ENCODE measurements at places on chromosomes 3 and 15.

- no peak for DNase-seq
These were observed 95.4 kb downstream of the LSM3 start for GRCh38 chr3:14273901-14274611.

DNA sequence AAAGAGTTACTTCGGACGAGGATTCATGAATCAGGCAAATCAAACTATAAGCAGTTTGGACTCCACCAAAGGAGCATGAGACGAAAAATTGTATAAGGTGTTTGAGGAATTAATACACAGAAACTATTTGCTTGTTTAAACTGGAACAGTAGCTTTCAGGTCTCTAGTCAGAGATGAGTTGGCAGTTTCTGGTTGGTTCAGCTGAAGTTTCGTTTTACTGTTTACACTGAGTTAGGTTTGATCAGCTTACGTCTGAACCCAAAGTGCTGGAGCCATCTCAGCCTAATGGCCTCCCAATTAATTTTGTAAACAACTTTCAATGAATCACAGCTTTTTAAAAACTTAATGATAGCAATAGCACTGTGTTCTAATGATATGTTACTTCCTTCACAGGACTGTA is 703.7 kb downstream of the NLGN1 start:
- DNase-seq: no peak

- DNase-seq: no peak
These were observed 84.0 kb upstream of the SKOR1 start for GRCh38 chr15:67741308-67741707.

- DNase-seq: no peak
These were observed 48.4 kb downstream of the DTWD1 start for GRCh38 chr15:49669288-49669687.

DNA sequence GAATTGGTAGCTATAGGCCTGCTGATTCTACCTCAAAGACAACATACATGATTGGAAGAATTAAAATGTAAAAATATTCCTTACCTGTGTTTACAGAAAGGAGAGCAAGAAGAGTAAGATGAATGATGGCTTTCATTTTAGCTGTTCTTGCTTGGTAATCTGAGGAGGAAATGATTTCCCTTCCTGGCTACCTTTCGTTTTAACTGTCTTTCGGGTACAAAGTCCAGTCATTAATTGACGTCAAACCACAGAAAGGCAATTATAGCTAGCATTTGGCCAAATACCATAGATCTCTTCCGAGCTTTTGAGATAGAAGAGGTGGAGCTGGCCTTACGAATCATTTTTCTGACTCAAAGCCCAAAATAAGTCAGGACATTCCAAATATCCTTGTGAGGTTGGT is at the start of gene MUC13:
TSS of gene MUC13 (minus strand) at position 175 of the 400 bp plus-strand sequence. CDS start at position 136, 39 bp downstream.
- DNase-seq: no peak

- DNase-seq: no peak
These were observed 56.2 kb downstream of the ROPN1B start for GRCh38 chr3:126025116-126025729.

DNA sequence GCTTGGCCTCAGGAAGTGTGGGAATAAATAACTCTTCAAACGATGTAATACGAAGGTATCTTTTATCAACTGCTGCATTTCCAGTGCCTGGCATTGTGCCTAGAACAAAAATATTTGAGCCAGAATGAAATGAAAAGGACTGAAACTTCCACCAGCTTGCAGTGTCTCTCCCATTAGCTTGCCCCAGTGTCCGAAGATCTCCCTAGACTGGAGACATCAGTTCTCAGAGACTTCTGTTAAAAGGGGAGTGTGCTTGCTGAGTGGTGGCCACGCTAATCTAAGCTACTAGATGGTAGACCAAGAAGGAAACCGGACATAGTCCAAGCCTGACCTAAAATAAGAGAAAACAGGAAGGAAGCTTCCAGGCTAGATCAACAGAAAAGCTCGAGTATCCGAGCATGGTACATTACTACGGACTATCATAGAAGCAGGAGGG is 28.6 kb downstream of the KCNAB1 start:
- DNase-seq: no peak

DNA sequence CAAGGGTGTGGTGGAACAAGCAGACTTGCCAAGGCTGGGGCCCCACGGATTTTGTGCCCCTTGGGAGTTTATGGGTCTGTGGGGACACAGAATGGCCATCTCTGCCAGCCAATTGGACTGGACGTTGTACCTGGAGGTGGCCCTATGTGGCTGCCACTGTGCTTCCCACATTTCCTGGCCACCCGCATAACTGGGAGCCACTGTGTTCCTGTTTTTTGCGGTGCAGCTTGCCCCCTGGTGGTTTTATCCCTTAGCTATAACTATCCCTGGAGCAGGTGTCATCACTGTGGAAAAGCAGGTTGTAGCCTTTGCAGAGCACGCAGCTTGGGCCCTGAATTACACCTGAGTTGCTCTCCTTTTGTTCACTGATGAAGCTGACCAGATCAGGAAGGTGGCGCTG is 306.3 kb downstream of the ZPLD1 start:
- no peak for DNase-seq

DNA sequence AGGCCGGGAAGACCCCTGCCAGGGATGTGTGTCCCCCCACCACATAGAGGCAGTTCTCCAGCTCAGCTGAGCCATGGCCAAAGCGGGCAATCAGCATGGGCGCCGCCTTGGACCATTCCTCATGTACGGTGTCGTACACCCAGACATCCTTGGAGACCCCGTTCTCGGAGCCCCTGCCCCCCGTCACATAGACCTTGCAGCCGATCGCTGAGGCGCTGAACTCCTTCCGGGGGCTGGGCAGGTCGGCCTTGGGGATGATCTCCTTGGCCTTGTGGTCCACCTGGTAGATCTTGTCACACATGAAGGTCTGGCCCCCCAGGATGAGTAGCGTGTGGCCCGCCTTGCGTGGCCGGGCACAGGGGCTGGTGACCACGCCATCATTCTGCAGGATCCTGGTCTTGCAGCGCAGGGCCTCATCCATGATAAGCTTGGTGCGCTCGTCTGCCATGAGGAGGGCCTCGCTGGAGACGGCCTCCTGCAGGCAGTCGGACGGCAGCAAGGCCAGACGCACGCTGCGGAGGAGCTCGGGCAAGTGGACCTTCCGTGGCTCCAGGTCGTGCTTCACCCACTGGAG is 26.0 kb downstream of the KLHL25 start:
- DNase-seq: no peak

Measured in GOT3 (cell line).